ENCODE measurements at places on chromosomes 1 and 21. TPM values are rescaled to one million over a fixed set of nuclear protein-coding genes. Genes with fewer than 3 reads are reported as not detected.

Gene AMPD1
- not detected for total RNA-seq

Gene KCNE2
- total RNA-seq: not detected

Gene ADAM30
- total RNA-seq: not detected

Gene SLC30A10
- total RNA-seq: not detected

Gene DPM3
- 28.0 TPM for total RNA-seq

Gene CSMD2
- total RNA-seq: 0.56 TPM

Gene ETNK2
- 3.7 TPM for total RNA-seq

Gene ASPM
- 4.8 TPM for total RNA-seq

Gene CRNN
- total RNA-seq: not detected

Gene GRHL3
- under 0.01 TPM for total RNA-seq

Gene UQCRHL
- total RNA-seq: 2.0 TPM

Gene FOXO6
- total RNA-seq: not detected

Gene LEPROT
- total RNA-seq: 37.4 TPM

All from regular cardiac myocyte (primary cell).